ENCODE measurements at places on chromosomes 7 and 10. TPM values are rescaled to one million over a fixed set of nuclear protein-coding genes. Genes with fewer than 3 reads are reported as not detected.

Gene RBM20
- total RNA-seq = 0.45 TPM

Gene STEAP4
- total RNA-seq = 0.08 TPM

Gene AKR1E2
- 10.5 TPM for total RNA-seq

Gene STEAP2
- 2.6 TPM for total RNA-seq

Gene IL15RA
- 5.5 TPM for total RNA-seq

Gene CALHM3
- not detected for total RNA-seq

Gene PNLIPRP2
- not detected for total RNA-seq

Gene SPDYE8
- not detected for total RNA-seq

Gene C10orf67
- total RNA-seq = not detected

Gene MRPS24
- total RNA-seq = 98.8 TPM

Gene SFRP4
- 65.8 TPM for total RNA-seq

Gene ATOH7
- not detected for total RNA-seq

Gene CACNA2D1
- total RNA-seq = 71.3 TPM

Gene TMEM178B
- total RNA-seq = 0.08 TPM

Gene AOAH
- total RNA-seq = not detected

All from smooth muscle cell of the coronary artery (primary cell).